ENCODE measurements at places on chromosomes 7 and 10.
A peak's percentile ranks its signal among the peaks of the same experiment; 100 is the strongest.

- no peak for DNase-seq
Measured at GRCh38 chr7:46993396-46993795, 588.5 kb downstream of the TNS3 start.

GRCh38 chr10:93807371-93807770 lies 49.6 kb downstream of the LGI1 start:
- no peak for DNase-seq

DNA sequence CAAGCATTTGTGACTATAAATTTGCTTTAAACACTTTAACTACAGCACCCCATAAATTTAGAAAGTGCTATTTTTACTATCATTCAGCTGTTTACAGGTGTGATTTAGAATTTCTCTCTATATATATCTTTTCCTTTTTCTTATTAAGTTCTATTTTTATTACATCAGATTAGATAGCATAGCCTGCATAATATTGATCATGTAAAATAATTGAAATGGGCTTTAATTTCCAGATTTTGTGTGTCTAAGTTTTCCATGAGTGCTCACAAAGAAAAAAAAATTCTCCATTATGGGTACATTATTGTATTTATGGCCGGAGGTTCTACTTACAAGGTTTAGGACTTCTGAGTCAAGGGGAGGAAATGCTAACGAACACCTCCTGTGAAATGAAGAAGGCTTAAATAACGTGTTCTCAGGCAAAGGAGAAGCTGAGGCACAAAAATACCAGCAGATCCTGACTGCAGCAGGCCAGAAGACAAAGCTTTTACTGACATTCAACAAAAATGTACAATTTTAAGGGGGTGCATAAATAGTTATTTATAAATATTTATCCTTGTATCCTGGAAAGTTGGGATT lies 114.2 kb downstream of the RNF133 start:
- no peak for DNase-seq

DNA sequence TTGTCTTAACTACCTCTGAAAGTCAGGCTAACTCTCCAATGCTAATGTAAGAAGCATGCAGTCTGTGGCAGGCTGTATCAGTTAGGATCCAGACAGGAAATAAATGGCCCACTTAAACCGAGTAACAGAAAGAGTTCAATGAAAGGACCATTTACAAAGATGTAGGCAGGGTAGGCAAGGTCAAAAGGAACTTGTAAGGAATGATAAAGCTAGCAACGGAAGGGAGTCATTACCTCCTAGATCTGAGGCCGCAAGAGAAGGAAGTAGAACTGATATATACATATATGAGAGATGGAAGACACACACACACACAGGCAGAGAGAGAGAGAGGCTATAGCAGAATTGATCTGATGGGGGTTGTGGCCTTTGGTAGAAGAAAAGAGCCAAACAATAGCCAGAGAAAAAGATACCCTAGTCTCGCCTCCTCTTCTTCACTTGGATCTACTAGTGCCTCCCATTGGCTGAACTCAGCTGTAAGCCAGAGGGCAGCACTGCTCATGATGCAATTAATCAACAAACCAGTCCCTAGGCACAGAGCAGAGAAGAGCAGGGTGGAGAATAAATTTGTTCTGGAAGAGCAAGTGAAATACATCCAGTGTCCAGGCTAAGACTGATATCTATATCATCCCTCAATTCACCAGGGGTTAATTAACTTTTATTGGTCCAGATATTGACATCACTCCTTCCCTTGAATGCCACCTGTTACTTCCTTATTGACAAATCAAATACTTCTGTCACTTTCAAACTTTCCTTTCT lies 91.2 kb downstream of the LSMEM1 start:
- DNase-seq = no peak

GRCh38 chr10:127081851-127082345 lies 114.5 kb downstream of the INSYN2A start:
- DNase-seq = no peak

GRCh38 chr10:49176310-49177268 lies 11.6 kb downstream of the TMEM273 start:
- no peak for DNase-seq

DNA sequence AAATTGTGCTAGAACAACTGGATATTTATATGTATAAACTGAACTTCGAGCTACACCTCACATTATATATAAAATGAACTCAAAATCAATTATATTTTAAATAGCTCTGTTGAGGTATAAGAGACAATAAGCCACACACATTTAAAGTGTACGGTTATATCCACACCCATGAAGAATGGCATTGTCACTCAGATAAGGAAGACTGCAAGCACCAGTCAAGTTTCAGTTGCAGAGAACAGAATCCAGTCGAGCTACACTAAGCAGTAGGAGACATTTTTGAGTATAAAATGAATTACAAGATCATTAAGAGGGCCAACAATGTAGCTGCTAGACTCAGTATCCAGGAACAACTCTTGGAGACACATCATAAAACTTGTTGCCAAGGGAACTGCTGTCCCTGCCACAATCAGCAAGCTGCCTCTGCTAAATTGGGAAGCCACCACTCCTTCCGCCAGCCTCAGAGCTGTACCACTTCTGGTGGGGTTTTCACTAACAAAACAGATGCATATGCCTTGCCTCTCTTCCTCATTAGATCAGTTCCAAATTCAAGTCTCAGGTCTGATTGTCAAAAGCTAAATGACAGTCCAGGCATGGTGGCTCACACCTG lies 19.6 kb upstream of the GPNMB start:
- DNase-seq = no peak

- no peak for DNase-seq
Measured at GRCh38 chr10:61774031-61774430, 111.3 kb downstream of the CABCOCO1 start.

DNA sequence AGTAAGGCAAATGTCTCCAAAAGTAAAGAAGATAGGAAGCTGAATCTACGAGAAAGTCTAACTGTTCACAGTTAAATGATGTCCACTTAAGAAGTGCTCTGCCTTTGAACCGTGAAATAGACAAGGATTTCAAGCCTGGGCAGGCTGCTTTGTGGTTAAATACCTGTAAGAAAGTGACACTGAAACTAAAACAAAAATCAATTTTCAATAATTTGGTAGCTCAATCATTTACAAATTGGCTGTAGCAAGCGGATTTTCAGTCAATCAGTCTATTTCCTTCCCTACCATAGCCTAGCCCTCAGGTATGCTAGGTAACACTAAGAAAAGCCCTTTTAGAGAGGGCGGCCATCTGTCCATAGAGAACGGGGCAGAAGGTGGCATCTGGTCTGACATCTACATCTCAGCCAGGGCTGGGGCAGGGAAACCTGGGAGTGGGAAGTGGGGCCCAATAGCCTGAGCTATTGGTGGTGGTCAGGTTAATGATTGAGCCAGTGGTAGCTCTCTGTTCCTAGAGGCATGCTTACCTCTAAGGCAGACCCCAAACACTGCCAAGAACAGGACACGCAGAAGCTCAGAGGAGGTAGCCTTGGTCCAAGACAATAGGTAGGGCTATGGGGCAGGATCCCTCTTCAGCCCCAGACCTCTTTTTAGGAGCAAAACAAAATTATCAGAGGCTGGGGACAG lies 223.2 kb downstream of the CCSER2 start:
- no peak for DNase-seq

DNA sequence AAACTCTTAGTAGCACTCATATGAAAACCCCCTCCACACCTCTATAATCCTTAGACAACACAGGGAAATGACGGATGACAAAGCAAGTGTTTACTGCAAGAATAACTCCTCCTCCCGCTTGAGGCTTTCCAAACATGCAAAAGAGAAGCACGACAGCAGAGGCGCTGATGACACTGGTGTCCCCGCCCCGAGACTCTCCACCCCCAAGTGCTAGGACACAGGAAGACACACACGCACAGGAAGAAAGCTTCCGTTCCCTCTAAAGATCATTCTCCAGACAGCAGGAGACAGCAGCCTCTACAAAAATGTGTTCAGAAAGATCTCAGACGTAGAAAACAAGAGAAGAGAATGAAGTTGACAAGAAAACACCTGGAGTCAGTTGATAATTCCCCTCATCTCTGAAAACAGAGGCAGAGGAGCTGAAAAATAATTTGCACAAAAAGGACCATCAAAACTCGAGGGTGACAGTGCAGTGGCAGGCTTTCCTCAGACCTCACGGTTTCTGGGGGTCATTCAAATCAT lies 90.2 kb downstream of the DLG5 start:
- DNase-seq = peak; percentile 74

- no peak for DNase-seq
Measured at GRCh38 chr10:126948355-126949160, 43.3 kb downstream of the DOCK1 start.

Measured in activated CD4-positive, alpha-beta T cell treated with anti-CD3 and anti-CD28 coated beads for 48 hours (primary cell).